Fibroblast of villous mesenchyme (primary cell): ENCODE measurements at places on chromosomes 5 and 9. TPM values are rescaled to one million over a fixed set of nuclear protein-coding genes. Genes with fewer than 3 reads are reported as not detected.

Gene PPP3R2
- total RNA-seq: not detected in 2 replicates

Gene RLN2
- total RNA-seq: 0.43 TPM in 1 of 2 replicates, not detected in the other

Gene RHOBTB3
- 370 and 720 TPM in 2 replicates for total RNA-seq

Gene CCNO
- 0.32 TPM in 1 of 2 replicates, not detected in the other for total RNA-seq

Gene GPR151
- total RNA-seq: not detected in 2 replicates

Gene PCDHB13
- total RNA-seq: under 0.01 and 0.32 TPM in 2 replicates
